Suprapubic skin (tissue), 4 donors: ENCODE measurements at places on chromosomes 2 and 18.

- DNase-seq = no peak
Measured at GRCh38 chr18:35024965-35025364, 16.2 kb upstream of the MAPRE2 start.

DNA sequence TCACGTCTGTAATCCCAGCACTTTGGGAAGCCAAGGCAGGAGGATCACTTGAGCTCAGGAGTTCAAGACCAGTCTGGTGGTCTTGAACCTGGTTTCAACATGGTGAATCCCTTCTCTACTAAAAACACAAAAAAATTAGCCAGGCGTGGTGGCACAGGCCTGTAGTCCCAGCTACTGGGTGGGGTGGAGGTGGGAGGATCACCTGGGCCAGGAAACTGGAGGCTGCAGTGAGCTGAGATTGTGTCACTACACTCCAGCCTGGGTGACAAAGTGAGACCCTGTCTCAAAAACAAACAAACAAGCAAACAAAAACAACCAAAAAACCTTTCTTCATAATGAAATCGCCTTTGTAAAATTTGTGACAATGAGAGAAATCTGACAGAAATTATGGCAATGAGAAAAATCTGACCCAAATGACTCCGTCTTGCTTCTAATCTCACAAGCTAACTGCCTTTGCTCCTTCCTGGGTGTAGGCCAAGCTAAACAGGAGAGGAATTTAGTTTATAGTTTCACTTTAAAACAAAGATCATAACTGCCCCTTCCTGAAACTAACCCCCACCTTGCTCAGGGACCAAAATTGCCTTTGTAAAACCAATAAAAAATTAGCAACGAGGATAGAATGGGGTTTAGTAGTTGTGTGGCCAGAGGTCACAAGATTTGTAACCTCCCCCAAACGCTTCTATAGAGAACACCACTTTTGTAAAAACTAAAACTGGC lies 60.7 kb upstream of the KIF5C start:
- no peak for DNase-seq

- no peak for DNase-seq
Measured at GRCh38 chr18:40874233-40874632, 1080.8 kb upstream of the PIK3C3 start.

DNA sequence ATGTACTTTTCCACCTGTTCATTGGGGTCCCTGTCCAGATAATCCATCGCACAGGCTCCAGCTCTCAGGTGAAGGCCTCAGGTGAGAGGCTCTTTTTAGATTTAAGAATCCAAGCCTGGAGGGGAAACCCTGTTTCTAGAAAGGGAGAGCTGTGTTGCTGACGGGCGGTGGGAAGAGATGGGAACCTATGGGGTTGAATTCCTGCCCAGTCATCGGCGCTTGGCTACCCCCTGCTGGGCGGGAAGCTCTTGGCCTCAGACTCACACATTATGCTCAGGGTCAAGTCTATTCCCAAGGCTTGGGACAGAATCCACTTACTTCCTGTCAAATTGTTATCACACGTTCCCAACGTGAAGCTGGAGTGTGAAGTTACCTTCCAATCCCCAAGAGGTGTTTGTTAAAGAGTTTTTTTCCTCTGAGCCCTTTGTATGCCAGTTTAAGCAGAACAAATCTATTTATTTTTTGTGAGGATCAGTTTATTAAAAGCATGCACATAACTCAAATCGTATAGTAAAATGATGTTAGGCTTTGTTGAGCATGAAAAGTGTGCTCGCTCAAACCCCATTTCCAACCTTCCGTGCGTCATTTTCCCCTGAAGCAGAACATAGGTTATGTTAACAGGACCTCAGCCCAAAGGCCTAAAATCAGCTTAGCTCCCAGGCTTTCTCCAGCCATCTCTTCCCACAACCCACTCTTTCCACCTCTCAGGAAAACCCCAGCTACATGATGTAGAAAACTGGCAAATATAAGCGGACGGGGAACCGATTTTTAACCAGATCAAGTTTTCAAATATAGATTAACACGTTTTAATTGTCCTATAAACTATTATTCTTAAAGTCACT lies 181.7 kb upstream of the ETAA1 start:
- DNase-seq = no peak

- no peak for DNase-seq
Measured at GRCh38 chr2:48066000-48066399, 159.7 kb upstream of the FBXO11 start.

DNA sequence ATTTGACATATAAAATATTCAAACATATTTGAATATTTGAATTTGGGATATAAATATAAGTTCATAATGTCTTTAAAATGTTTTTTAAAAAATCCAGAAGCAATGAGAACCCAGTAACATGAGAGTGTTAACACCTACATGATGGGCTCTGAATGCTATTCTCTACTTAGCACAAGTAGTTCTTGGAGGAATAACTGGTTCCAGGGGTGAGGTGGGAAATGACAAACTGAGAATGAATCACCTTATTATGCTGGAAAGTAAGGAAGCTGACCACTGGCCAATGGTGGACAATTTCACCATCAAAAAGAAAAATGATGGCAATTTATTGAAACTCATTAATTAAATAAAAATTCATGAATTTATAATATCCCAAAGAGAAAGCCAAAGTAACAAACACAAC lies 79.6 kb upstream of the NABP1 start:
- DNase-seq = no peak

DNA sequence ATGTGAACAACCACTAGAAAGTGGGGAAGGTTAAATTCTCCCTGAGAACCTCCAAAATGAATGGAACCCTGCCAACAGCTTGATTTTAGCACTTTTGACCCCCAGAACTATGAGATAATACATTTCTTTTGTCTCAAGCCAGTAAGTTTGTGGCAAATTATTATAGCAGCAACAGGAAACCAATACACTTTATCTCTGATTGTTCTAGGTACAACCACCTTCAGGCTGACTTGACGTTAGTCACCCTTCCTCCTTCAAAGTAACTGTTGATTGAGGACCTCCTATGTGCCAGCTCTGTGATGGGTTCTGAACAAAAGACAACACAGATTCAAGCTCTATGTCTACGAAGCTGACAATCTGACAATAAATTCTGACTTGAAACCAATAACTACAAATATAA lies 318.9 kb downstream of the NCKAP5 start:
- no peak for DNase-seq

DNA sequence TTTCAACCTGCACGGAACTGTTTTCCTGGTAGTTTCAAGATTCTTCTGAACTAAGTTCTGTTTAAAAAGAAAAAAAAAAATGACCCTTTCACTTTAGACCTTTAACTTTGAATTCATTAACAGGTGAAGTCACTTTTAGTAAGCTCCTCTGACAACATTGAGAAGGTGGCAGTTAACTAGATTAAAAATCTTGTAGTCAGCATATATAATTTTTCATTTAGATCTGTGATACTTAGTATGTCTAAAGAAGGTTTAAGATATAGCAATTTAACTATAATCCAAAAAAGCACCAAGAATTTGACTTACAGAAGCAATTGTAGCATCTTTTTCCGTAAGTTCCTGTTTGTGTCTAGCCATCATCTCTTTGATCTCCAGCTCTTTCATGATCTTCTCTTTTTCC lies 45.4 kb downstream of the SLC66A3 start:
- DNase-seq = no peak

DNA sequence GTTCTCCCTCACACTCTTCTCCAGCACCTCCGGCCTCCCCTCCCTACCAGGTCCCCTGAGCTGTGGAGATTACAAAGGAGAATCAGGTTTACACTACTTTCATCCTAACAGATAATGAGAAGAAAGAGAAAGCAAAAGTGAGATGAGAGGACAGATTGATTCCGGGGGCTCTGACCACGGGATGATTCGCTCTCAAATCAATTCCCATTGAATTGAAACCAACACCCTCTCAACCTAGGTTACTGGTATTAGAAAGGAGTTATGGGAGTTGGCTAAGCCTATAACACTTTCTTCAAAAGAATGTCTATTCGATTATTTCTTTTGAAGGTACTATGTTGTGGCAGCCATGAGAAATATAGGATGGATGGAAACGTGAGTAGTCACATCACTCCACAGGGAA lies 386.2 kb upstream of the TNP1 start:
- DNase-seq = no peak

- peak; percentile 32 for DNase-seq
Measured at GRCh38 chr2:217981971-217982370, 20.8 kb downstream of the TNS1 start.

DNA sequence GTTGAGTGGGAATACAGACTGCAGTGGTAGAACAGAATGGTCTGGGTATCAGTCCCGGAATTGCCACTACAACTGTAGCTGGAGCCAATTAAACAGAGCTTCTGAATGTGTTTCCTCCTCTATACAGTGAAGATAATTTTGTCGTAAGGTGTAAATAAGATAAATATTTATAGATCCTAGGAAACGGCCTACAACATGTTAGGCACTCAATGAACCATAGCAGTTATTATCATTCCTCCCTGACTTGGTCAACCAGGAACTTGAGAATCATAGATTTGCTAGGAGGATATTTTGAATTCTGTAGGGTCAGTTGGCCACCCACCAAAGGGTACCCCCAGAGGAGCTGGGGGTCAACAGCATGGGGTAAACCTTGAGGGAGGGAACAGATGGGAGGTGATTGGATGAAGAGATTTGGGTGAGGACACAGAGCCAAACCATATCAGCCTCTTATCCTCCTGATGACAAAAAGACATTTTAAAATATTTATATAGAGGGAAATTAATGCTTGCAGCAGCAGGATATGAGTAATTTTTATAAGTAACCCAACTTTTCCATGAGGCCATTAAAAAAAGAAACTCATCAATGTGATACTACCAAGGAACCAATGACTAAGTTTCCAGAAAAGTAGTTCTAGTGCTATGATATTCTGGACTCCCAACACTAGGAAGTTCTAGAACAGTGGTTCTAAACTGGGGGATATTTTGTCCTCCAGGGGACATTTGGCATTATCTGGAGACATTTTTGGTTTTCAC lies 4.0 kb downstream of the DHRS9 start:
- DNase-seq = no peak

- DNase-seq = peak; percentile 28
Measured at GRCh38 chr2:128466776-128467175, 148.1 kb upstream of the HS6ST1 start.

- DNase-seq = no peak
Measured at GRCh38 chr2:23065936-23066335, 319.0 kb upstream of the KLHL29 start.

DNA sequence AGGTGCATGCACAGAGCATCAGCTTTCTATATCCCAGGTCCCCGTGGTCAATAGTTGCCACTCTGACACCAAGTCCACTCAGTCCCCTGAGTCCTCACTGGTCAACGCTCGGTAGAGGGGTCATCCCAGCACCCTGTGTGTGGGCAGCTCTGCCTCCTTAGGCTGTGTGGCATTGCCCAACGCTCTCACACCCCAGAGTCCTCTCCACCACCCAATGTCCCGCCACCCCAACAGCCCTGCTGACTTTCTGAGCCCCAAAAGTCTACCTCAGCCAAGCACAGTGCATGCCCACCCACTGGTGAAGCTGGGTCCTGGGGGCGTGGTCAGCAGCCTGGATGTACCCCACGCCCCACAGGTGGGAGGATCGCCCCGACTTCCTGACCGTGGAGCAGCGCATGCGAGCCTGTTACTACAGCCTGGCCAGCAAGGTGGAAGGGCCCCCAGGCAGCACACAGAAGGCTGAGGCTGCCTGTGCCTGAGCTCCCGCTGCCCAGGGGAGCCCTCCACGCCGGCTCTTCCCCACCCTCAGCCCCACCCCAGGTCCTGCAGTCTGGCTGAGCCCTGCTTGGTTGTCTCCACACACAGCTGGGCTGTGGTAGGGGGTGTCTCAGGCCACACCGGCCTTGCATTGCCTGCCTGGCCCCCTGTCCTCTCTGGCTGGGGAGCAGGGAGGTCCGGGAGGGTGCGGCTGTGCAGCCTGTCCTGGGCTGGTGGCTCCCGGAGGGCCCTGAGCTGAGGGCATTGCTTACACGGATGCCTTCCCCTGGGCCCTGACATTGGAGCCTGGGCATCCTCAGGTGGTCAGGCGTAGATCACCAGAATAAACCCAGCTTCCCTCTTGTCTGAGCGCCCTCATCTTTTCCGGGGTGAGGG lies 25.9 kb downstream of the ZAP70 start:
- DNase-seq = no peak

- no peak for DNase-seq
Measured at GRCh38 chr2:155690785-155691184, 641.7 kb downstream of the NR4A2 start.

GRCh38 chr2:20182241-20182931 lies 42.5 kb downstream of the SDC1 start:
- DNase-seq = peak; percentile 65

GRCh38 chr2:231883468-231883881 lies 42.7 kb downstream of the NPPC start:
- DNase-seq = no peak

- DNase-seq = no peak
Measured at GRCh38 chr2:50088987-50089386, 934.7 kb upstream of the FSHR start.

GRCh38 chr2:160956243-160956802 lies 203.9 kb upstream of the TANK start:
- DNase-seq = peak; percentile 83

DNA sequence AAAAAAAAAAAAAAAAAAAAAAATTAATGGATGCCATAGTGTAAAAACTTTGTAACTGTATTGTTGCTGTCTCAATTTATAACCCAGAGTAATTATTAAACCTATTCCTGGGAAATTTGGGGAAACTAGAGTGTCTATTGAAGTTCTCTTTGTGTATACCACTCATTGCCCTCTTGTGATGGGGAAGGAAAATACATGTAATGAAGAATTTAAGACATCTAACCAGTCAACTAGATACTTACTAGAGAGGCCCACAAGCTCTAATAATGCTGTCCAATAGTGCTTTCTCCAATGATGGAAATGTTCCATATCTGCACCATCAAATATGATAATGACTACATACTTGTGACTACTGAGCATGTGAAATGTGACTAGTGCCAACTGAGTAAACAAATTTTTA lies 168.5 kb upstream of the SLC39A10 start:
- no peak for DNase-seq

- no peak for DNase-seq
Measured at GRCh38 chr2:68736086-68736485, 1.5 kb downstream of the ARHGAP25 start.

DNA sequence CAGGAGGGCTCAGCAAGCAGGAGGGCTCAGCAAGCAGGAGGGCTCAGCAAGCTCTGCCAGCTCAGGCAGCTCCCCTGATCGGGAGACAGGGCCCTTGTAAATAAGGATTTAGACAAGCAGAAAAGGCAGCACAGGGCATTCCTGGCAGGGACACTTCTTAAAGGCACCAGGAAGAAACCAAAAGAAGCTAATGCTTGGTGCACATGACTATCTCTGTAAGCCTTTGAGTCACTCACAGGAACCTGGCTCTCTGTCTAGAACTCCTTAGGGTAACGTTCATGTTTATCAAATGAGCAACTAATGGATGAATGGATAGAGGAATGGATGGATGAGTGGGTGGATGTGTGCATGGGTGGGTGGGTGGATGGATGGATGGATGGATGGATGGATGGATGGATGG lies 28.4 kb downstream of the TMEM37 start:
- DNase-seq = no peak
